ENCODE measurements at places on chromosomes 7 and 10.

DNA sequence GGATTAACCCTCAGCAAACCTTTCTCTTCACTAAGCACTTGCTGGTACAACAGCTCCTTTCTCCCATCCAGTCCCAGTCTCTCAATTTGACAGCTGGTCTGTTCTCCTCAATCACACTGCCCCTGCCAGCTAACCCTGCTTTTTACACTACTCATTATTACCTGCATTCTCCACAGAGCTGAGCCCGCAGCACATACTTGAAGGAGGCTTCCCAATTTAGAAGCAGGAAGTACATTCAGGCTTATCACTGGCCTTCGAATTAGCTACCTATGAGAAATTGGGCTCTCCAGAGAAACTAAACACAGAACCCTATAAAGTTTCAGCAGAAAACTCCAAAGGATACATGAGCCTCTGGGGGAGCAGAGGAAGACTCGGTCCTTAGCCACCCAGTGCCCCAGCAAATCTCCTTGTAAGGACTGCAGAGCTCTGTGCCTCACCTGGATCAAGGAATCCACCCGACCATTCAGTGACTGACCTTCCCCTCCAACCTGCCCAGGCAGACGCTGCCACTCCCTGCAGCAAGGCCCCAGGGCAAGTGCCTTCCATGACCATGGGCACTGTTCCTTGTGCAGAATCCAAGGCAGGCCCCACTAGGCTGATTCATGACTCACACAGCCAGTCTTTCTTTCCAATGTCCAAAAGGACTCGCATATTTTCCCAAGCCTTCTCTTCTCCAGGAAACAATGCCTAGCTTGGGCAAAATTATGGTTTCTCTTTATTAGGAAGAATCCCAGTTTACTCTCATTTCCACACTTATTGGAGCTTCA is 68.0 kb downstream of the VOPP1 start:
- DNase-seq = no peak

DNA sequence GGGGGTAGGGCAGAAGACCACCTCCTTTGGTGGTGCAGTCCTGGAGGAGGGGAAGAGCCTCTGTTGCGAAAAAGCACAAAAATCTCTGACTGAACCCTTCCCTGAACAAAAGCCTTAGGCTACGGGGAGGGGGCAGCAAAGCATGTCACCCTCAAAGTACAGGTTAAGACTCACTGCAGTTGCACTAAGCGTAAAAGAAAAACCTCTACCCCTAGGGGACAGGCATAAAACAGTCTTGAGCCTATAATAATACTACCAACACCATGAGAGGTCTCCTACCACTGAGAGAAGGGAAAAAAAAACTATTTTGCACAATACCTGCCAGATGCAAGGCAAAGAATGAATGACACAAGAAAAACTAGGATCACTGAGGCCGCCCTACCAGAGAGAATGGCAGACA is 17.3 kb downstream of the TNPO3 start:
- no peak for DNase-seq

DNA sequence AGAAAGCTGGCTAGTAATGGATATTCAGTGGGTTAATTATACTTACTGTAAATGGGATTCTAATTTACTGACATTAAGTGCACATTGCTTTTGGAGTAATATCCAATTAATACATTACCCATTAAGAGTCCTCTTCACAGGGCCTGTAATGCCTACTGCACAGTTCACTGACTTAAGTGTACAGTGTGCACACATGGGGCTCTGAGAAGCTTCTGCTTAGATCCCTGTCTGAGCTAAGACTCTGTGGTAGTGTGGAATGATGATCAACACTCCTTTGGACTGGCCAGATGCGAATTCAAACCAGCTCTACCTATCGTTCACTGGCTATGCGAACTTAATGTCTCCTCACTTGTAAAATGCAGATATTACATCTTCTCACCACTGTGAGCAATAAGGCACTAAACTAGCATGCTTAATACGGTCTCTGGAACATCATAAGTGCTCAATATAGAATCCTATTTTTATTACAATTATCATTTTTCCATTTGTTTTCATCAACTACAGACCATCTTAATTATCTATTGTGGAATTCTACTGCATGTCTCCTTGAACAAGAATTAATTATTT is 53.8 kb upstream of the SEC61G start:
- DNase-seq = no peak

DNA sequence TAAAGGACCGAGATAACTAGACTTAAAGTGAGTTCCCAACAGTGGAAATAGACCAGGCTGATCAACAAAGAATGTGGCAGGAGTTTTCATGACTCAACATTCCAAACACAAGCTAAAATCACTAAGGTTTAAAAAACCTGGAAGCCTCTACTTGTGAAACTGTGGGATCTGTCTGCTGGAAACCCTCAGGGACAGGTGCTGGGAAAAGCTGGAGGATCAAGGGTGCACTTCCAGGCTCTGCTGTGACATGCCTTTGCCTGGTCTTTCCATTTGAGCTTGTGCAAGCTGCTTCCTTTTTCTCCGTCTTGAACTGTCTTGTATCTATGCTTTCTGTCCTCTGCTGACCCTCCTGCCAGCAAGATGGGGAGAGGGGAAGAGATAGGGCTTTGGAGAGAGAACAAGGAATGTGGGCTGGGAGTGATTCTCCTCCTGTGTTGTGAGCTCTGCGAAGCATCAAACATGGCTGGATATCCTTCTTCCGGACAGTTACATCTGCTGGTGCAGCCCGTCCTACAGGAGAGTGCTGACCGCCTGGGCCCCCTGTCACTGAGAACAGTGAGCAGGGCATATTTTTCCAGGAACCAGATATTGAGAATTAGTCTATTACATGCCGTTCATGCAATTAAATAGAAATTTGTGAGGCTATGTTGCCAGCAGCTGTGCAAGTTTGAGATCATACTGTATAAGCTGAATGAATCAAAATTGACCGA is 25.5 kb downstream of the ARHGAP22 start:
- no peak for DNase-seq

- no peak for DNase-seq
Observed at GRCh38 chr10:48536916-48537890, 67.7 kb downstream of the ARHGAP22 start.

- no peak for DNase-seq
Observed at GRCh38 chr10:99698504-99699080, 33.3 kb downstream of the COX15 start.

DNA sequence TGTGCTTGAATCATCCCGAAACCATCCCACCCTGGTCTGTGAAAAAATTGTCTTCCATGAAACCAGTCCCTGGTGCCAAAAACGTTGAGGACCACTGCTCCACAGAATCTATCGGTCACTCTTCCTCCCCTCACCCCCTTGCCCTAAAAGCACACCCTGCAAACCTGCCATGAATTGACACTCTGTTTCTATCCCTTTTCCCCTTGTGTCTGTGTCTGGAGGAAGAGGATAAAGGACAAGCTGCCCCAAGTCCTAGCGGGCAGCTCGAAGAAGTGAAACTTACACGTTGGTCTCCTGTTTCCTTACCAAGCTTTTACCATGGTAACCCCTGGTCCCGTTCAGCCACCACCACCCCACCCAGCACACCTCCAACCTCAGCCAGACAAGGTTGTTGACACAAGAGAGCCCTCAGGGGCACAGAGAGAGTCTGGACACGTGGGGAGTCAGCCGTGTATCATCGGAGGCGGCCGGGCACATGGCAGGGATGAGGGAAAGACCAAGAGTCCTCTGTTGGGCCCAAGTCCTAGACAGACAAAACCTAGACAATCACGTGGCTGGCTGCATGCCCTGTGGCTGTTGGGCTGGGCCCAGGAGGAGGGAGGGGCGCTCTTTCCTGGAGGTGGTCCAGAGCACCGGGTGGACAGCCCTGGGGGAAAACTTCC is 784 bp upstream of the SERPINE1 start:
- DNase-seq = no peak

GRCh38 chr10:113047151-113047550 is 97.1 kb downstream of the TCF7L2 start:
- no peak for DNase-seq

- no peak for DNase-seq
Observed at GRCh38 chr7:78333530-78334425, 535.2 kb downstream of the PHTF2 start.

DNA sequence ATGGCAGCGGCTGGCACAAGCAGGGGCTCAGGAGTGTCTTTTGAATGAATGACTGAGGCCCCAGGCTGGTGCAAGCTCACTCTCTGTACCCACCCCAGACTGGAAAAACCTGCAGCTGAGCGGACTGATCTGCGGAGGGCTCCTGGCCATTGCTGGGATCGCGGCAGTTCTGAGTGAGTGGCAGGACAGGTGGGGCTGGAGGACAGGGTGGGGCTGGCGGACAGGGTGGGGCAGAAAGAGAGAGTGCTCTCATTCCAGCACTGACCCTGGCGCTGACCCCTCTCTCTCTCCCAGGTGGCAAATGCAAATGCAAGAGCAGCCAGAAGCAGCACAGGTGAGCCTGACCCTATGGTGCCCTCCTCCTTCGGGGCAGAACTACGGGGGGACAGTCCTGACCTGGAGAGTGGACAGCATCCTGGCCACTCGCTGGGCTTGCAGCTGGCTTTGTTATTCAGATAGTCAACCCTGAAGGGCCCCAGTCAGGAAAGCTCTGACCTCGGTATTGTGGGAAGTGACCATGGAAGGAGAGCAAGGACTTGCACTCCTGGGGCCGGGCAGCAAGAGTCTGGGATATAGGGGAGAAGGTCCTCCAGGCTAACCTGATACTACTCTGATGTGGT is 4.1 kb downstream of the FXYD4 start:
- DNase-seq = no peak

GRCh38 chr7:142345811-142346210 is 88.0 kb upstream of the PRSS58 start:
- no peak for DNase-seq

- DNase-seq = no peak
Observed at GRCh38 chr10:167383-167782, 32.1 kb downstream of the ZMYND11 start.

GRCh38 chr7:98165827-98166667 is 45.2 kb upstream of the BHLHA15 start:
- DNase-seq = no peak

- DNase-seq = no peak
Observed at GRCh38 chr7:50791938-50792341, 9.2 kb upstream of the GRB10 start.

GRCh38 chr7:77425101-77426051 is 9.2 kb upstream of the GSAP start:
- DNase-seq = no peak

DNA sequence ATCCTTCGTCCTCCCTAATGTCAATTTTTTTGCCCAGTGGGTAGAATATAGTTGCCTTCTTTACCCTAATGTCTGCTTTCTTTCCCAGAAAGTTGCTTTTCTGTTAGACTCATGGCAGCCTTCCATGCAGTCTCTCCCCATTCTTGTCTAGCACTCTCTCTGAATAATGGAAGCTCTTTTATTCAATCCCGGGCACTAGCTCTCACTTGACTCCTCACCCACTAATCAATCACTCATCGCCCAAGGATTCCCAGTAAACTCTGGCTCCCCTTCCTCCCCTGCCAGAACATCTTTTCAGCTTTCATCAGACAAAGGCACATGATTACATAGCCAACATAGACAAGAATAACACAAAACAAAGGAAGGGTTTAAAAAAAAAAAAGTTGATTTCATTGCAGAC is 100.2 kb upstream of the RELN start:
- DNase-seq = no peak

DNA sequence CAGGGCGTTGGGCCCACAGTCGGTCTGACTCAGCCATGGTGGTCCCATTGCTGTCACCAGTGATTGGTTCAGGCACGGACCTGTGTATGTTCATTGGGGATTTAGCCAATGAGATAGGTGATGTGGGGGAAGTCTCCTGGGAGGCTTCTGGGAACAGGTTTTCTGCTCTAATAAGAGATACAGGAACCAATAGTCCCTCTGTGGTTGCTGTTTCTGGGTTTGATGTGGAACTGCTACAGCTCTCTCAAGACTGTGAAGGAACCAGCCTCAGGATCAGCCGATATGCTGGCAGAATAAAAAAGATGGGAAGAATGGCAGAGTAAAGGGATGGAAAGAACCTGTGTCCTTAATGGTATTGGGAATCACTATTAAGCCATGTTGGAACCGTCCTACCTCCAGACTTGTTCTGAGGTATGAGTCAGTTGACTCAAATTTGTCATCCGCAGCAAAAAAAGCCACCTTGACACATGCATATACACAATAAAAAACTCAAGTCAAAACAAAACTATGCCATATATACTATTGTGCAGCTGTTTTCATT is 70.6 kb downstream of the MCMBP start:
- DNase-seq = no peak

GRCh38 chr10:42421812-42422211 is 216.6 kb downstream of the ZNF33B start:
- DNase-seq = no peak

GRCh38 chr7:2755531-2755930 is 67.5 kb downstream of the AMZ1 start:
- DNase-seq = no peak

- no peak for DNase-seq
Observed at GRCh38 chr10:69901022-69901421, 99.3 kb downstream of the COL13A1 start.

DNA sequence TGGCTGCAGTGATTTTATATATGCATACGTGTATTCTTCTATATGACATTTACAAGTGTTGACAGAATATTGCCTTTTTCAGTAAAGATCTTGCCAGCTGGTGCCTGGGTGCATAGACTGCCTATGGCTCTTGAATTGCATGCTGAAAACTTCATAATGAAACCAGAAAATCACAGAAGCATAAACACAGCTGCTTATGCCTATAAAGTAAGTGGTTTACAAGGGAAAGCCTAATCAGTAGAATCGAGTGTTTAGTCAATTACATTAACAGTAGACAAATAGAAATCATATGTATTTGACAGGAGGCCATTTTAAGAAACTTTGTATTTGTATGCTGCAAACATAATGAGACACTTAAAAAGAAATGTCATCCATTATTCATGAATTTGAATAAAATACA is 82.5 kb downstream of the TMEM168 start:
- DNase-seq = no peak

GRCh38 chr10:68367121-68367520 is 34.4 kb upstream of the PBLD start:
- no peak for DNase-seq

DNA sequence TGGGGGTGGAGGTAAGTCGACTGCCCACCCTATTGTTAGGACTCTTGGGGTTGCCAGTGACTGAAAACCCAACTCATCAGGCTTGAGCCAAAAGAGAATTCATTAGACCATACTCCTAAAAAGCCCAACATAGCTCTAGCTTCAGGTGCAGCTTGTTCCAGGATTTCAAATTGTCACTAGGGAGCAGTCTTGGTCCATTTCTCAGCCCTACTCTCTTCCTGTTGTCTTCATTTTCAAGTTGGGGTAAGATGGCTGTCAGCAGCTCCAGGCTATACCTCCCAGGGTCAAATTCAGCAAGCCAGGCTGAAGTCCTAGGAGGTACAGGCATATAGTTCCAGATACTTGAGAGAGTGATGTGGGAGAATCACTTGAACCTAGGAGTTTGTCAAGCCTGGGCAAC is 14.9 kb upstream of the COL13A1 start:
- DNase-seq = no peak
